HAP-1 (cell line): ENCODE measurements at places on chromosomes 4 and X.

DNA sequence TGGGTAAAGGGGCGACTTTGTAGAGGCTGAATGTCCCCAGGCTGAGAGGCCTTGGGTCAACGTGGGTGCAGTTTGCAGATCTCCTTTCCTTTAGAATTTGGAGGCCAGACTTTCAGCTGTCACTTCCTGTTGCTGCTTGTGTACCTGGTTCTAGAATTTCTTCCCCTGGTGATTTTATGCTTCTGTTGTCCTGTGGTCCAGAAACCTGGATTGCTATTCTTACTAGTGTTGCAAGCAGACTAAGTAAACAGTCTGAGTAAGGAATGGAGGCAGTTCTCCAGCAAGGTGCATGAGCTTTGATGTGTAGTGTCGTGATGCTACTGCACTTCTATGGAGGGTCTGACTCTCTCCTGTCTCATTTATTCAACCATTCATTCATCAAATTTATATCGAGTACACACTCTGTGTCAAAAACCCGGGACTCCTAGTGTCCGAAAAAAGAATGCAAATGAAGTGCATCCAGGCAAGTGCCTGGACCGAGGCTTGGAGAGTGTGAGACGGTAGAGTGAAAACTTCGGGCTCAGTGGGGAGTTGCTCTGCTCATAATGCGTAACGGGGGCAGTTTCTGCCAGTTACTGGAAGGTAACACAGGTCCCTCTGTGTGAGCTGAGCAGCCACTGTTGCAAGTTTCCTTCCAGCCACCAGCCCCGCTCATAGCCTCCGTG lies 83.3 kb downstream of the SORCS2 start:
- DNase-seq, result no peak

DNA sequence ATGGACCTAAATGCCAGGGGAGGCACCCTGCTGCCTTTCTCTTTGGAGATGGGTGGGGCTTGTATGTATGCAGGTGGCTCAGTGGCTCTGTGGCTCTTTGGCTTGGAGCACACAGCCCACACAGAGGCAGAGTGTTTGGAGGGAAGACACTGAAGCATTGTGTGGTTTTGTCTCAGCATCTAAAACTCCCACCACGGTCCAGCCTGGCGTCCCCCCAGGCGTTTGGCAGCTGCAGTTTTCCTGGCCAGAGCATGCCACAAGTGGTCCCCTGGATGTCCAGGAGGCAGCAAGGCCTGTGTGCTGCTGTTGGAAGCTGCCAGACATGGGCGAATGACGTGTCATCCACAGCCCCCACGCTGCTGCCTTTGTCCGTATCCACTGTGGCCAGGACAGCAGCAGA lies 32.2 kb upstream of the PSAPL1 start:
- DNase-seq, result no peak

- DNase-seq, result no peak
Measured at GRCh38 chrX:73268463-73268862, 53.8 kb upstream of the NAP1L2 start.

DNA sequence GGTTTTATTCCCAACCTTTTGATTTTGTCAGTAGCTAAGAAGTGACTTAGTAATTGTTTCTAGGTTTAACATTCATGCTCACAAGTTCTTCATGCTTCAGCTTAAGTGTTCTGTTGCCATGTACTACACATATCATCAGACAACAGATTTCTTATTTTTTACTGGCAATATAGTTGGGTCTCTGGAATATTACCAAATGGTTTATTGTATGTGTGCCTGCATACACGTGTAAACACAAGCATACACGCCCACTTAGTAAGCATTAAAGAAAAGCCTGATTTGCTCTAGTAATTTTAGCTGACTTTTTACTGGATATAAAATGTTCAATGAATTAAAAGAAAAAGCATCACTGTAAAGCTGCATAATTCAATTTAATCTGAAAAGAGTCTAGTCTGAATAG lies 199.8 kb downstream of the CAMK2D start:
- DNase-seq, result no peak
